Fibroblast of lung (primary cell): ENCODE measurements at places on chromosomes 1 and 21.

DNA sequence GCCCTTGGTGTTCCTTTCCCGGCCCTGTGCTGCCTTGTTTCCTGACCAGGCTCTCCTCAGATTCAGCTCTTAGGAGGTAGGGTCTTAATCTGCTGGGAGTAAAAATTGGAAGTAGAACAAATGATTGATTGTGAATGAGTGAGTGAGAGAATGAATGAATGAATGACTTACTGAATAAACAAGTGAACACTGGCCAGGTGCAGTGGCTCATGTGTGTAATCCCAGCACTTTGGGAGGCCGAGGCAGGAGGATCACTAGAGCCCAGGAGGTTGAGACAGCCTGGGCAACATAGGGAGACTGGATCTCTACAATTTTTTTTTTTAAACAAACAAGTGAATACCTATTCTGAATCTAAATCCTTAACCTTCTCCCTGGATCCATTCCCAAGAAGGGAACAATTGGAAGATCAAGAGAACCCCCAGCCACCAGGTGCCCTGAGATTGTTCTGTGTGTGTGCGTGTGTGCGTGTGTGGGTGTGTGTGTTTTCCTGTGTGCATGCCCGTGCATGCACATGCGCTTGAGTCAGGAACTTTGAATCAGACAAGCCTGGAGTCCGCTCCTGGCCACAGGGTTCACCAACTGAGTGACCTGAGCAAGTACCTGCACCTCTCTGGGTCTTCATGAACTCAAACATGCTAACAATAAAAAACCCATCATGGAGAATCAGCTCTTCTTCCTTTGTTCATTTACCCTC lies 24.3 kb upstream of the CITED4 start:
- H3K4me1 ChIP-seq, result no peaks in the 10 kb centered on the region
- no peak for DNase-seq
- H3K27ac ChIP-seq, result no peak overlapping the region
- H3K36me3 ChIP-seq, result no peaks in the 10 kb centered on the region
- peaks cover 4% of the 10 kb centered on the region for H3K27me3 ChIP-seq

DNA sequence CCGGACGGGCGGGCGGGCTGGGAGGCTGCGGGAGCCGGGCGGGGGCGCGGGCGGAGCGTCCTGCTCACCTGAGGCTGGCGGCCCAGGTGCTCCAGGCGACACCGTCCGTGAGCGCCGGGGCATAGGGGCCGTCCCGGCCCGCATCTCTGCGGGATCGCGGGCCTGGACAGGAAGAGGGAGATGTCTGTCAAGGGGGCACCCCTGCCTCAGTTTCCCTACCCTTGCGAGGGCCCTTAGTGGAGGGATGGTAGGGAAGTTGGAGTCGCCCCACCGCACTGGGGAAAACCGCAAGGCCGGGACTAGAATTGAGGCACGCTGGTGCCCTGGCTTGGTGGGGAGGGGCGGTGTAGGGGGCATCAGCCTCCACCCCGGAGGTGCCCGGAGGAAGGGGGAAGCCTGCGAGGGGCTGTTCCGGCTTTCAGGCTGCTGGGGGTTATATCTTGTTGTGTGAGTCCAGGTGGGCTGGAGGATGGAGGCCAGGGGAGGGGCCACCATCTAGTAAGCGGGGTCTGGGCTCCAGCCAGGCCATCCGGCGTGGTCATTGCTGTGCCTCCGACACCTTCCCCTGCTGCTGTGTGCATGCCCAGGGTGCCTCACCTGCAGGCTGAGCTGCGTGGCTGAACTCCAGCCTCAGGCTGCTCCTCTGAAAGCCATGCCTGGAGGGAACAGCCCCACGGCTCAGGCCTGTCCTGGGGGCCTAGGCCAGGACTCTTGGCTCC lies 580 bp downstream of the VWA1 start:
- no peaks in the 10 kb centered on the region for H3K36me3 ChIP-seq
- no peak overlapping the region for H3K27ac ChIP-seq
- peaks cover 20% of the 10 kb centered on the region for H3K4me1 ChIP-seq
- H3K27me3 ChIP-seq, result no peaks in the 10 kb centered on the region
- peak overlapping the region; percentile 49 for H3K4me3 ChIP-seq
- DNase-seq, result no peak

- H3K27me3 ChIP-seq, result no peaks in the 10 kb centered on the region
- H3K27ac ChIP-seq, result peak overlapping the region; percentile 81
- H3K4me1 ChIP-seq, result peaks cover 9% of the 10 kb centered on the region
- peak; percentile 41 for DNase-seq
- H3K4me3 ChIP-seq, result peak overlapping the region; percentile 67
Measured at GRCh38 chr1:197774466-197775281, 606 bp downstream of the DENND1B start.

GRCh38 chr1:157095551-157095950 lies 4.1 kb downstream of the ETV3L start:
- H3K27me3 ChIP-seq, result peaks cover 2% of the 10 kb centered on the region
- no peaks in the 10 kb centered on the region for H3K4me1 ChIP-seq
- no peaks in the 10 kb centered on the region for H3K36me3 ChIP-seq
- no peak for DNase-seq
- H3K27ac ChIP-seq, result no peak overlapping the region

- no peak overlapping the region for H3K4me3 ChIP-seq
- no peaks in the 10 kb centered on the region for H3K36me3 ChIP-seq
- H3K27ac ChIP-seq, result no peak overlapping the region
- H3K4me1 ChIP-seq, result peaks cover 31% of the 10 kb centered on the region
- no peaks in the 10 kb centered on the region for H3K27me3 ChIP-seq
Measured at GRCh38 chr1:91697416-91697815, 188.5 kb downstream of the TGFBR3 start.

- H3K36me3 ChIP-seq, result no peaks in the 10 kb centered on the region
Measured at GRCh38 chr1:155219592-155220031, 11.1 kb downstream of the MTX1 start.

DNA sequence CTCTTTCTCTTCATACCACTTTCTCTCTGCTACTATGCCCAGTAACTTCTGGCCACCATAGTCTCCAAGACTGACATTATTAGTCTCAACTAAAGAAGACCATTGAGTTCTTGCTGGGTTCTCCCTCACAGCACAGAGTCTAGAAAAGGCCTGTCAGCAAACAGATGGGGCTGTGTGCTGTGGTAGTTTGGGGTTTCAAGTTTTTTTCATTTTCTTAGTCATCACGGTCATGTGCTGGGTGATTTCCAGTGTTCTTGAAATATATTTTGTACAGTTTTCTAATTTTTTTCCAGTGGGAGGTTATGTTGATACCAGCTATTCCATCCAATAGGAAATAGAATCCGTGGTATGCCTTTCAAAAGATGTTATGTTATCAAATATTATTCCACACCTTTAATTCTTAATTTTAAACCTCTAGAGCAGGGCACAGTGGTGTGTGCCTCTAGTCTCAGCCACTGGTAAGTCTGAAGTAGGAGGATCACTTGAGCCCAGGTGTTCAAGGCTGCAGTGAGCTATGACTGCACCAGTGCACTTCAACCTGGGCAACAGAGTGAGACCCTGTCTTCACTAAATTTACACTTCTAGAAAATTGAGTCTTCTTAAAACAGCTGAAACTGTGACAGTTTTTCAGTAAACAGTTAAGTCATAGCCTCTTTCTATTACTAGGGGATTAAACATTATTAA lies 8.3 kb downstream of the CFHR2 start:
- H3K27ac ChIP-seq, result no peak overlapping the region
- no peaks in the 10 kb centered on the region for H3K36me3 ChIP-seq
- DNase-seq, result no peak

GRCh38 chr1:27891196-27891889 lies 19.0 kb downstream of the THEMIS2 start:
- no peaks in the 10 kb centered on the region for H3K27me3 ChIP-seq
- H3K4me3 ChIP-seq, result no peak overlapping the region
- no peak overlapping the region for H3K27ac ChIP-seq
- H3K36me3 ChIP-seq, result peaks cover 5% of the 10 kb centered on the region
- no peak for DNase-seq

DNA sequence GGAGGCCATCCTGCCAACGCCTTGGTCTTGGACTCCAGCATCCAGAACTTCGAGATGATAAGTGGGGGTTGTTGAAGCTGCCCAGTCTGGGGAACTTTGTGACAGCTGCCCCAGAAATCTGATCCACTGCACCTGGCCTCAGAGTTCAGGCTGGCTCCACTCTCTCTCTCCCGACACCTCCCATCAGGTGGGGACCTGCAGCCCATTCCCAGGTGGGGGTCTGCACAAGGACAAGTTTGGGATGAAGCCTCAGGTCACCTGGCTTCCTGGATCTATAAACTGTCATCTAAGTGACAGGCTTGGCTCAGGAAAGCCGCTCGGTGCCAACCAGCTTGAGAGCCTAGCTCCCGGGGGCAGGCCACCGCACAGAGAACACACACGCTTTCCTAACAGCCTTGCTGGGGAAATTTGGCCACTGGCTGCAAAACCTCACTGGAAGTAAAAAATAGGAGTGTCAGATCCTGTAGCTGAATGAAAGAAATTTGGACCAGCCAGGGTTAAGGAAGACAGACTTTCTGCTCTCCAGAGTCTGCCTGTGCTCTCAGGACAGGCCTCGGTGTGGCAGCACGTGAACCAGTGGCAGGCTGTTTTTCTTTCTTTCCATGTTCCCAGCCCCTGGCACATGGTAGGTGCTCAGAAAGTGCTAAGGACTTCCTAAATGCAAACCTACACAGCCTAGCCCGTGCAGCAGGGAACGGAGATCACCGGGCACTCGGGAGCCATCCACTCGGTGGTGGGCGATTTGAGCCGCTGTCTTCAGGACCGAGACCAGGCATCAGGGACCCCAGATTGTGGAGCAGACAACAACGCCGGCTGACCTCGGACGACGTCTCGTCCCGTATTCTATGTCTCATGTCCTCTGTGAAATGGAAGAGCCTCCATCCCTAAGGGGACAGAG lies 42.6 kb upstream of the LBR start:
- no peaks in the 10 kb centered on the region for H3K36me3 ChIP-seq
- no peaks in the 10 kb centered on the region for H3K27me3 ChIP-seq
- no peak overlapping the region for H3K27ac ChIP-seq
- no peak for DNase-seq
- peaks cover 7% of the 10 kb centered on the region for H3K4me1 ChIP-seq

DNA sequence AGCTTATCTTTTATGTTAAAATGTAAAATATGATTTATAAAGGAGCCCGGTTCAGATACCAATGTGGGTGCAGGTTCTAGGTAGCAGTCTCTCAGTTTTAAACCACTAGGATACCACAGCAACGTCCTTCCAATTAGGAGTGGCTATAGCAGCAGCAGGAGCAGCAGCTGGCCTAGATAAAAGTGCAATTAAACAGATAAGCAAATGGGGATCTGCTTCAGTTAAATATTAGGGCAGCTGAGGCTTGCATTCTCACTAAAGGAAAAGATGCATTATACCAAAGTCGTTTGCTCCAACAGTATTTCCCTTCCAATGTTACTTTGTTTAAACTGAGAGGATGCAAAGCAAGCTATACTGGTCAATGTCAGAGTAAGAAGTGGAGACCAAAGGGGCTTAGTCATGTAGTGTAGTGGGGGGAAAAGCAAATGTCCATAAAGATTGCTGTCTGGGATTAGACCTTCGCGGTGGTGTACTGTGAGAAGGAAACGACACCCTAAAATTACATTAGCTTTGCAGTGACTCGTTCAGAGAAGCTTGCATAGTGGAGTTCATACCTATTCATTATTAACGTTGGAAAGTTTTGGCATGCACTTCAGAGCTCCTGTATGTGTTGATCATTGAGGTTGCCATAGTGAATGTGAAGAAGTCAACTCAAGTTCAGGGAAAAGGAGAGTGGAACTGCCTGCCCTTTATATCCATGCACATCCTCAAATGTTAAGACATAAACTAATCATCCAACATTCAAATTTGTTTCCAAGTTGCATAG lies 272.2 kb downstream of the VAV3 start:
- no peaks in the 10 kb centered on the region for H3K36me3 ChIP-seq
- no peaks in the 10 kb centered on the region for H3K4me1 ChIP-seq
- no peak for DNase-seq
- no peak overlapping the region for H3K27ac ChIP-seq

GRCh38 chr1:109815809-109816174 lies 52.1 kb upstream of the EPS8L3 start:
- no peaks in the 10 kb centered on the region for H3K36me3 ChIP-seq
- no peaks in the 10 kb centered on the region for H3K27me3 ChIP-seq
- no peak overlapping the region for H3K4me3 ChIP-seq
- H3K4me1 ChIP-seq, result peaks cover under 1% of the 10 kb centered on the region
- DNase-seq, result no peak

- no peaks in the 10 kb centered on the region for H3K4me1 ChIP-seq
- H3K27me3 ChIP-seq, result no peaks in the 10 kb centered on the region
- H3K27ac ChIP-seq, result no peak overlapping the region
- no peak for DNase-seq
Measured at GRCh38 chr1:229552732-229553131, 5.8 kb downstream of the ABCB10 start.

DNA sequence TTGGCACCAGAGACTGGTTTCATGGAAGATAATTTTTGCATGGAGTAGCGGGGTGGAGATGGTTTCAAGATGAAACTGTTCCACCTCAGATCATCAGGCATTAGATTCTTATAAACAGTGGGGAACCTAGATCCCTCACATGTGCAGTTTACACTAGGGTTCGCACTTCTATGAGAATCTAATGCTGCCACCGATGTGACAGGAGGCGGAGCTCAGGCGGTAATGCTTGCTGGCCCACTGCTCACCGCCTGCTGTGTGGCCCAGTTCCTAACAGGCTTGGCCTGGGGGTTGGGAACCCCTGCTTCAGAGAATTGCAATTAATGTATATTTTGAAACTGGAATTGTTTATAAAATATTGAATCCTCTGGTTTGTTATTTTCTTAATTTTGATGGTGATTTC lies 92.1 kb downstream of the NRIP1 start:
- H3K27me3 ChIP-seq, result no peaks in the 10 kb centered on the region
- H3K36me3 ChIP-seq, result peaks cover 4% of the 10 kb centered on the region
- H3K4me3 ChIP-seq, result no peak overlapping the region
- no peak for DNase-seq
- no peaks in the 10 kb centered on the region for H3K4me1 ChIP-seq

DNA sequence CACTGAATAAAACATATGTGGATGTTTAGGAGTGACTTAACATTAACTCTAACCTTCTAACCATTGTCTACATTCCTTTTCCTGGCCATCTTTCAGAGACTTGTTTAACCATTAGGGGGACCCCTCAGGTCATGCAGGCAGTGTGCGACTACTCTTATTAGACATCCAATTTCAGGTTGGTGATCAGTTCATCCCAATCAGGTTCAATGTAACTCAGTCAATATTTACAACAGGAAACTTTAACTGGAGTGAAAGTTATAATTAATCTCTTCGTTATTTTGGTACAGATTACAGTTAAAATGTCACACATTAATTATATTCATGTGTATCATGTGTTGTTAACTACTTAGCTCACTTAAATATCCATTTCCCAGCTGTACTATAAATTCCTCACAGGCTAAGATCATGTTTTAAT lies 68.8 kb upstream of the RGS1 start:
- no peaks in the 10 kb centered on the region for H3K36me3 ChIP-seq
- peak; percentile 72 for DNase-seq
- H3K4me3 ChIP-seq, result no peak overlapping the region
